Mesothelial cell of epicardium (in vitro differentiated cells): ENCODE measurements at places on chromosomes 12 and 14.

- DNase-seq, result no peak
Measured at GRCh38 chr14:67240168-67240932, 885 bp upstream of the PALS1 start.

DNA sequence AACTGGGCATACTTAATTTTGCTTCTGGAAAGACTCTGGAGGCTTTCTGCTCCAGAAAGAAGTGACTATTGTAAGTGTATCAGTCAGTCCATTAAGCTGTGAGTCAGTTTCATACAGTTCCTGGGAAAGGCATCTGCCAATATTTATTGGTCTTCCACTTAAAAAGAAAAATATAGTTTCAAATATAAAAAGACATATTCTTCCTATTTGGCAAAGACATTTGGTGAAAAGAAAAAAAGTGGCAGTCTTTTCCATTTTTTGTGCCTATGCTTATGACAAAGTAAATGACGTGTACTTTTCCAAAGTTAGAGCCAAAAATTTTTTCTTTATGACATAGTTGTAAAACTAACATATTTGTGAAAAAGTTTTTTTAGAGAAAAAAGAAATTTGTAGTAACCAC is 12.3 kb downstream of the TMEM30B start:
- no peak for DNase-seq

GRCh38 chr14:103530831-103531230 is 1.8 kb downstream of the TRMT61A start:
- no peak for DNase-seq

DNA sequence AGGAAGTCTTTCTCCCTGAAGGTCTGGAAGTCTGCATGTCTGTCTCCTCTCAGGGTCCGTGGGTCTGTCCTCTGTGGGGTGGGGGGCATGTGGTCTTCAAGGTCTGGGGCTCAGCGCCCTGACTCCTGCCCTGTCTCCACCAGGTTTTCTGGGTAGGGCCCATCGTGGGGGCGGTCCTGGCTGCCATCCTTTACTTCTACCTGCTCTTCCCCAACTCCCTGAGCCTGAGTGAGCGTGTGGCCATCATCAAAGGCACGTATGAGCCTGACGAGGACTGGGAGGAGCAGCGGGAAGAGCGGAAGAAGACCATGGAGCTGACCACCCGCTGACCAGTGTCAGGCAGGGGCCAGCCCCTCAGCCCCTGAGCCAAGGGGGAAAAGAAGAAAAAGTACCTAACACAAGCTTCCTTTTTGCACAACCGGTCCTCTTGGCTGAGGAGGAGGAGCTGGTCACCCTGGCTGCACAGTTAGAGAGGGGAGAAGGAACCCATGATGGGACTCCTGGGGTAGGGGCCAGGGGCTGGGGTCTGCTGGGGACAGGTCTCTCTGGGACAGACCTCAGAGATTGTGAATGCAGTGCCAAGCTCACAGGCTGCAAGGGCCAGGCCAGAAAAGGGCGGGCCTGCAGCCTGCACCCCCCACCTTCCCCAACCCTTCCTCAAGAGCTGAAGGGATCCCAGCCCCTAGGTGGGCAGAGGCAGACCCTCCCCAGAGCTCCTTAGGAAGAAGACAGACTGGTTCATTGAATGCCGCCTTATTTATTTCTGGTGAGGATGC is 3.4 kb downstream of the AQP5 start:
- no peak for DNase-seq

DNA sequence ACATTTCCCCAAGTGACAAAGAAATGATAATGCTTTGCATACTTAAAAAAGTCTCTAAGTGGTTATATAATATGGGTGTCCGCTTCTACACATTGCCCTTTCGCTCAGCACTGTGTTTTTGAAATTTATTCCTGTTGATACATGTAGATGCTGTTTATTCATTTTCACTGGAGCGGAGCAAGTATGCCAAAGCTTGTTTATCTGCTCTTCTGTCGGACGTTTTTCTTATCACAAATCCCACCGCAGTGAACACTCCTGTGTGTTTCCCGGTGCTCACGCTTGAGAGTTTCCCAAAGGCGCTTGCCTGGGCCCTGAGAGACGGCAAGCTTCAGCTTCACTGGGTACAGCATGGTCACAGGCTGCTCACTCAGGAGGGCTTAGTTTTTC is 50.2 kb downstream of the TPCN1 start:
- DNase-seq, result no peak

DNA sequence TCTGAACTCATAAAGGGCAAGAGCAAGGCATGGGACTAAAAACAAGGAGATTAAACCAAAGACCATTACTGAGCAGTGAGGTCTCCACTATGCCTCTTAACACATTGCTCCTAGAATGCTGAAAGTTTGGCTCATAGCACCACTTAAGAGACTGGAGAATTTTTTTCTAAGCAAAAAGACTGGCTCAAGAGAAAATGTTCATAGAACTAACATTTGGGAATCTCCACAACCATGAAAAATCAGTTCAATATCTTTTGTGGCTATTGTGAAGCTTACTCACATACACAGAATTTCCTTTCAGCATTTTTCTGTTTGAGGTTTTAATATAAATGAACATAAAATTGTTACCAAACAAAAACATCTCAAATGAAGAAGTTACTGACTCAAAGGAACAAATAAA is 255.8 kb downstream of the CCDC91 start:
- no peak for DNase-seq

- no peak for DNase-seq
Measured at GRCh38 chr12:78878459-78878858, 13.9 kb downstream of the SYT1 start.
